ENCODE measurements at places on chromosomes 7 and 10. TPM values are rescaled to one million over a fixed set of nuclear protein-coding genes. Genes with fewer than 3 reads are reported as not detected.

The ANK3 gene
- not detected for total RNA-seq

The FKBP6 gene
- not detected for total RNA-seq

The OR2A5 gene
- total RNA-seq: not detected

The USP54 gene
- total RNA-seq: 17.5 TPM

The MINDY4 gene
- total RNA-seq: 0.85 TPM

The STOX1 gene
- total RNA-seq: 1.6 TPM

The SMO gene
- total RNA-seq: 14.3 TPM

The KBTBD2 gene
- 52.0 TPM for total RNA-seq

The PTN gene
- total RNA-seq: 70.6 TPM

The OR2A42 gene
- not detected for total RNA-seq

The METTL27 gene
- total RNA-seq: 0.91 TPM

The FASTK gene
- 104 TPM for total RNA-seq

The ABHD11 gene
- 23.6 TPM for total RNA-seq

The CCL24 gene
- total RNA-seq: 0.45 TPM

The LRRC18 gene
- total RNA-seq: not detected

The CCL26 gene
- total RNA-seq: 15.1 TPM

The TWNK gene
- 7.5 TPM for total RNA-seq

DNA sequence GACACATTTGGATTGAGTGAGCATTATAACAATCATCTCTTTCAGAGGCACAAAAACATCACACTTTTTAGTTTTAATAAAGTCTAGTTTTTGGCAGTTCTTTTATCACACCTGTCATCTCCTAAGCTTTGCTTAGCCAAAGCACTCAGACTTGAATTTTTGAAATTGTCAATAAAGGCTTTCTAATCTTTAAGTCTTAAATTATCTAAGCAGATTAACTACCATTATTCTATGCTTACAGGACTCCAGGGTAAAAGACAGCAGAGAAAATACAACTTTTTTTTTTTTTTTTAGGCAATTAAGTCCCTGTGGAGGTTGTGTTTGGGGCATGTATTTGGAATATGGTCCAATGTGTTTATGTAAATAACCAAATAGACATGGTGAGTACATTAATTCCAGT, 17.6 kb upstream of the DLX6 start:
- no peak for DNase-seq
- no peak overlapping the region for H3K4me3 ChIP-seq
- H3K36me3 ChIP-seq: no peaks in the 10 kb centered on the region
- no peaks in the 10 kb centered on the region for H3K27me3 ChIP-seq

DNA sequence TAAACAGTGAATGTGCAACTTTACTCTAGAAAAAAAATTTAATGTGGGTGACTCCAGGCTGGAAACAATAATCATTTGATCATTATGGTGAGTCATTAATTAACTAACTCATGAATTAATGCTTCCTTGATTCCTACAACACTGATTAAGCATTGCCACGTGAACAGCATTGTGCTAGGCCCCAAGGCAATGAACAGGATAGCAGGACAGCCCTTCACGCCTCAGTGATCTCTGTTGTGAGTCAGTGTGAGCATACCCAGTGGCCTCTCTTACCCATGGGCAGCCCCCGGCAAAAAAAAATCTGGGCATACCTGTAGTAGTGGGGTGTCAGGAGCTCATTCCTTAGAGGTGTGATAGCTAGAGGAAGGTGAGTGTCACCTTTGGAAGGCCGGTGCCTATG, 76.0 kb downstream of the DENND2A start:
- H3K4me3 ChIP-seq: no peak overlapping the region
- H3K36me3 ChIP-seq: peaks cover 8% of the 10 kb centered on the region
- no peaks in the 10 kb centered on the region for H3K27me3 ChIP-seq
- no peak overlapping the region for H3K27ac ChIP-seq
- DNase-seq: no peak

DNA sequence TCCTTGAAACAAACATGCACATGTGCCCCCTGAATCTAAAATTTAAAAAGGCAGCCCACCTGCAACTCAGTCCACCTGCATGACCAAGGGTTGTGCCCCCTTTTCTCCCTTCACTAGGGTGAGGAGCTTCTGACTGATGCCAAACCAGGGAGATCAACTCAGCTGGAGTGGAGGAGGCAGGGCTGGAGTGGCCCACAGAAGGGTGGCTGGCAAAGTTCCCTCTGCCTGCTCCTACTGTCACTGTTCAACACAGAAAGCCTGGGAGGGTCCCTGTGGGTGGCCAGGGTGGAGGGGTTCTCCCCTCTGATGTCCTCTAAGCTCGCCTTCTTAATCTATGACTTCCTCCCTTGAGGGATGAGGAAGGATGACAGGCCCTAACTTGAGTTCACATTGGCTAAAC, 55.7 kb upstream of the ANTXRL start:
- H3K27ac ChIP-seq: no peak overlapping the region
- no peak overlapping the region for H3K4me3 ChIP-seq
- H3K36me3 ChIP-seq: no peaks in the 10 kb centered on the region
- no peak for DNase-seq
- H3K4me1 ChIP-seq: peaks cover 11% of the 10 kb centered on the region

GRCh38 chr10:112999102-112999501, 49.1 kb downstream of the TCF7L2 start:
- no peak overlapping the region for H3K4me3 ChIP-seq
- H3K36me3 ChIP-seq: peaks cover 19% of the 10 kb centered on the region
- H3K27ac ChIP-seq: no peak overlapping the region
- no peaks in the 10 kb centered on the region for H3K27me3 ChIP-seq
- no peak for DNase-seq

DNA sequence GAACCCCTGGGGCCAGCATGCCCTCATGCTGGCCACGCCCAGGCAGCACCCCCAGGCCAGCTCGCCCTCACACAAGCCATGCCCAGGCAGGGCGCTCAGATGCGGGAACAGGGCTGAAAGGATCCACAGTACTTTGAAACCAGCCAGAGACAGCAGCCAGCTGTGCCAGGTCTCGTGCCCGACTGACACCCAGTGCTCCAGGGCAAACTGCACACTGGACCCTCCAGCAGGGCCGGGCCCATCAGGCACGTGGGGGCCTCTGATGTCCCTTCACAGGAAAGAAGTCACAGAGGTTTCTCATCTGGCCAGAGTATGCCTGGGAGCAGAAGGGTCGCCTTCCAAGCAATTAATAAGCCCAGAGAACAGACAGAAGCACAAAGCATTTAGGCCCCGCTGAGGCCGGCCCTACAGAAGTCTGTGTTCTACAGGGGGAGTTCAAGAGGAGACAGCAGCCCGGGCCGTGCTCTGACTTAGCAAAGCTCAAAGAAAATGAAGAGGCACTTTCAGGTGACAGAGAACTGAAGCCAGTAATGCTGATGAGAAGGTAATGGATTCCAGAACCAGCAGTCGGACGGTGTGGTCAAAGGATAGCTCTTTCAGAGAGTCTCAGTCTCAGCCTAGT, 21.4 kb downstream of the MAD1L1 start:
- H3K27ac ChIP-seq: no peak overlapping the region
- no peaks in the 10 kb centered on the region for H3K4me1 ChIP-seq
- DNase-seq: no peak
- no peaks in the 10 kb centered on the region for H3K27me3 ChIP-seq
- H3K36me3 ChIP-seq: peaks cover 86% of the 10 kb centered on the region

- no peaks in the 10 kb centered on the region for H3K27me3 ChIP-seq
- H3K4me1 ChIP-seq: no peaks in the 10 kb centered on the region
- DNase-seq: no peak
- H3K27ac ChIP-seq: no peak overlapping the region
- no peaks in the 10 kb centered on the region for H3K36me3 ChIP-seq
These were observed 126.2 kb downstream of the LHPP start for GRCh38 chr10:124587811-124588211.

DNA sequence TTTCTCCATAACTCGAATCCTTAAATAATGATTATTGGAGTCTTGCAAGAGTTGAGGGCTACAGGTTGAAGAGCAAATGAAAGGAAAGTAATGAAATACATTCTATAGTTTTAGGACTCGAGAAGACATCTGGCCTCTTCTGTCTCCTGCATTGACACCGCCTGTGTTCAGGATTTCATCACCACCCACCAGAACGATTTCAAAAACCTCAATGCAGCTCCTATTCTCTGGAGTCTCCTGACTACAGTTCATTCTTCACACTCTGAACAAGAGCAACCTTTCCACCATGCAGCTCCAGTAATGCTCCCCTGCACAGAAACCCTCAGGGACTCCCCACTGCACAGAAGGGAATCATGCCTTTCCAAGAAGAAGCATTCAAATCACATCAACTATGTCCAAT, 5.5 kb downstream of the IL15RA start:
- H3K27ac ChIP-seq: no peak overlapping the region
- H3K4me1 ChIP-seq: no peaks in the 10 kb centered on the region
- 0 out of 2 replicates have a peak, but pooled peaks cover 3% of the 10 kb centered on the region for H3K27me3 ChIP-seq
- no peak overlapping the region for H3K4me3 ChIP-seq
- no peaks in the 10 kb centered on the region for H3K36me3 ChIP-seq

DNA sequence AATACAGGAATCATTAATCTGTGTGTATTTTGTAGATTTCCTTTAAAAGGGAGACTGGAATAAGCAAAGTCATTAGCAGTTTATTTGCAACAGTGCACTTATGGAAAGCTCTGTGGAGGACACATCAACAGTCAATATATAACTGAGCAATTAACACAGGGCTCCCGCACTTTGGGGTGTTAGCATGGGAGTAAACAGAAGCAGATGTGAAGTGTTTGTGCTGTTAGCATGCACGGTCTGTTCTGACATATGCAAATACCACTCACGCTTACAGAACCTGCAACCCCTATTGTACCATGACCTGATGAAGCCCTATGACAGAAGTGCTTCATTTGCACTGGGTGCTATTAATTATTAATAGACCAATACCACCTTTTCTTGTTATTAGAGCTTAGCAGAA, 118.9 kb downstream of the PPP1R3A start:
- H3K4me1 ChIP-seq: peaks cover 23% of the 10 kb centered on the region
- H3K36me3 ChIP-seq: no peaks in the 10 kb centered on the region
- no peak overlapping the region for H3K4me3 ChIP-seq
- H3K27me3 ChIP-seq: no peaks in the 10 kb centered on the region
- no peak for DNase-seq
- no peak overlapping the region for H3K27ac ChIP-seq

- H3K27me3 ChIP-seq: no peaks in the 10 kb centered on the region
- no peak overlapping the region for H3K27ac ChIP-seq
- H3K4me1 ChIP-seq: no peaks in the 10 kb centered on the region
- DNase-seq: no peak
- no peak overlapping the region for H3K4me3 ChIP-seq
These were observed 14.6 kb downstream of the RSBN1L start for GRCh38 chr7:77710861-77711260.

- no peaks in the 10 kb centered on the region for H3K4me1 ChIP-seq
- no peak overlapping the region for H3K4me3 ChIP-seq
- DNase-seq: no peak
- H3K36me3 ChIP-seq: no peaks in the 10 kb centered on the region
- no peaks in the 10 kb centered on the region for H3K27me3 ChIP-seq
These were observed 95.9 kb upstream of the EGR2 start for GRCh38 chr10:62912086-62912485.

DNA sequence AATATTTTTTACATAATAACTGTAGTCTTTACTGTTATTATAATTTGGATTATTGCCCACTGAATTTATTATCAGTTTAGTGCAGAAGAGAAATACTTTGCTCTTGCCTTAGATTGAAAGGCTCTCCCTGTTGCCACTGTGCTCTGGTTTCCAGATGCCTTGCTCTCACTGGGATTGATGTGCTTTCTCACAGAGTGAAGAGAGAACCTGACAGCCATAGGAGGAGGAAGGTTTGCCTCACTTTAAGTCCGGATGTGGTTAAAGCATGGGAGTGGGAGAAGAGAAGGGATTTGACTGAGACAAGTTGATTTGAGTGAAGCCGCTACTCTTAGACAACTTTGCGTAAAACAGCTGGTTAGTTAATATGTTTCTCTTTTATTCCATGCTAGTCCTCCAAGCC, 68.2 kb upstream of the RPA3 start:
- no peaks in the 10 kb centered on the region for H3K4me1 ChIP-seq
- H3K4me3 ChIP-seq: no peak overlapping the region
- H3K36me3 ChIP-seq: no peaks in the 10 kb centered on the region
- H3K27me3 ChIP-seq: no peaks in the 10 kb centered on the region

- peaks cover 2% of the 10 kb centered on the region for H3K27me3 ChIP-seq
- H3K27ac ChIP-seq: no peak overlapping the region
These were observed 1.6 kb downstream of the GHRHR start for GRCh38 chr7:30965372-30965771.

- 0 out of 2 replicates have a peak, but pooled peaks cover 6% of the 10 kb centered on the region for H3K36me3 ChIP-seq
- peaks cover 9% of the 10 kb centered on the region for H3K4me1 ChIP-seq
- H3K27me3 ChIP-seq: no peaks in the 10 kb centered on the region
- no peak for DNase-seq
These were observed 44.1 kb downstream of the PAPSS2 start for GRCh38 chr10:87703771-87704170.

DNA sequence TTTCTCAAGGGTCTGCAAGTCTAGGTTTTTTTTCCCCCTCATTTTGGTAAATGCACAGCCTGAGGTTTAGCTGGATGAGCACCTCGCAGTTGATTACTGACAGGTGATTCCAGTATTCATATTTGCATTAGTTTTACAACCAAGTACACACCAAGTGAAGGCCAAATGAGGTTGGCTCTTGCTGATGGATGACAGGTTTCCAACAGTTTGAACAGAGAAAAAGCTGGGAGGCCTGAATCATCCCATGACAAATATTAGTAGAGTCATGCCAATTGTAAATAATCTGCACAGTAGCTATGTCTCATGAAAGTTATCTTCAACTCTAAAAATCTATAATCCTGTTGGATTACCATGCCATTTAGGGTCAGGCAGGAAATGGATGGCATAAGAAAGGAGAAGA, 399.8 kb downstream of the HTR7 start:
- no peak for DNase-seq
- no peaks in the 10 kb centered on the region for H3K36me3 ChIP-seq
- H3K27me3 ChIP-seq: no peaks in the 10 kb centered on the region
- H3K4me3 ChIP-seq: no peak overlapping the region
- H3K27ac ChIP-seq: no peak overlapping the region

GRCh38 chr10:21304198-21304597, 221.3 kb downstream of the SKIDA1 start:
- no peak overlapping the region for H3K4me3 ChIP-seq
- DNase-seq: no peak

GRCh38 chr7:50954245-50954644, 171.5 kb upstream of the GRB10 start:
- no peaks in the 10 kb centered on the region for H3K36me3 ChIP-seq
- no peak overlapping the region for H3K4me3 ChIP-seq
- no peak overlapping the region for H3K27ac ChIP-seq
- H3K27me3 ChIP-seq: no peaks in the 10 kb centered on the region
- peaks cover 9% of the 10 kb centered on the region for H3K4me1 ChIP-seq

DNA sequence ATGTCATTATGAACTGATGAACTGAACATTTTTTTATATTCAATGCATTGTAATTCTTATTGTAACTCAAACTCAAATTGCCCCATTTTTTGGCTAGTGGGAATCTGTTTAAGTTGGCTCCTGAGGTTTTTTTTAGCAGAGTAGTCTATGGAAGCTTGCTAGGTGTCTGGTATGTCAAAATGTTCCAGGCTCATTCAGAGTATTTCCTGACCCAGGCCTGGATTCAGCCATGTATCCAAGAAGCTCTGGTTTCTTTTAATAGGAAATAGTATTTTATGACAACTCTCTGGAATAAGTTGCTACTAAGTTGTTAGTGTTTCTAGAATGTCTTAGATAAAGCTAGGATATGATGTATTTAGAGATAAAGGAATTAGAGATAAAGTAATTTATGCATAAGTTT, 288.0 kb downstream of the ARL4A start:
- no peak for DNase-seq
- H3K36me3 ChIP-seq: no peaks in the 10 kb centered on the region
- no peaks in the 10 kb centered on the region for H3K4me1 ChIP-seq
- H3K4me3 ChIP-seq: no peak overlapping the region
- H3K27ac ChIP-seq: no peak overlapping the region

- no peak overlapping the region for H3K27ac ChIP-seq
- H3K27me3 ChIP-seq: no peaks in the 10 kb centered on the region
- H3K4me3 ChIP-seq: no peak overlapping the region
- peaks cover 11% of the 10 kb centered on the region for H3K4me1 ChIP-seq
These were observed 7.5 kb downstream of the AGK start for GRCh38 chr7:141558544-141559183.
